ENCODE measurements at places on chromosomes 7 and 10.

DNA sequence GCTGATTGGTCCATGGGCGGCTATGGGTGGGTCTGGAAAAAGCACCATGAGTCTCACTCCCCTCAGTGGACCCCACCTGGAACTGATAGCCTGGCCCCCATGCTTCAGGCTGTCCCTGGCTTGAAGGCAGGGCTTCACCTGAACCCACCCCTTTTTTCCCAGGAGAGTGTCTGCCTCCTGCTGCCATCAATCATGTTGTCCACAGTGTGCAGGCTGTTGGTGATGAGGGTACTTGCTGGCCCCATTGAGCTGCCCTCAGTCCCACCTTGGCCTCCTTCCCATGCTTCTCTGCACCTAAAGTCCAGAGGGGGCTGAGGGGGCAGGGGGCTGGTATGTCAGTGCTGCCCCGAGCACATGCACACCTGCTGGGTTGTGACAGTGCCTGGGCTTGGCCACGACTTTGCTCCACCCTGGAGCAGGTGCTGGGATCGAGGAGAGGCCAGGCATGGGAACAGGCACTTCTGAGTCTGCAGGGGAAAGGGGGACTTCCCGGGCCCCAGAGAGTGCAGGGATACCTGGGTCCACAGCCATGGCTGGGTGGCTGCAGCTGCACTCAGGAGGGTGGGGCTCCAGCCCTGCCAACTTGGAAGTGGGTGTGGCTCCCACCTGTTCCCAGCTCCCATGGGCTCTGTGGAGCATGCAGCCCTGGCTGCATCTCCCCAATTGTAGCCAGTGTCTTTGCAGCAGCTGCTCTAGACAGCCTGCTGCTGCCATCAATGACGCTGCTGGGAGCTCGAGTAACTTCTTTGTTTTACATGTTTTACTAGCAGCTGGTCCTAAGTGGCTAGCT, 56.9 kb downstream of the ADK start:
- DNase-seq, result no peak

DNA sequence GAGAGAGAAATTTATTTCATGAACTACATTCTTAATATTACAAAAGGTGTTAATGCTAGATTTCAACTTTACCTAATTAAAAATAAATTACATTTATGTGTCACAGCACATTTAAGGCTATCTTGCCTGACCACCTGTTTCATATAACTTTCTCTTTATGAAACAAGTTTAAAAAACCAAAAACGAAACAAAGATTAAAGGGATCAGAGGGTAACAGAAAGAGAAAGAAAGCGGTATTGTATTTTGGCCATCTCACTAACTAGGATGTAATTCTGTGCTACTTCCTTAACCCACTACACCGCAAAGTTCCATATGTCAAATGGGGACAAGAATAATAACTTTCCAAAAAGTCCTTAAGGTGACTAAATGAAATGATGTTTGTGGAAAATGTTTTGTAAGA, 6.3 kb upstream of the RHOBTB1 start:
- no peak for DNase-seq

DNA sequence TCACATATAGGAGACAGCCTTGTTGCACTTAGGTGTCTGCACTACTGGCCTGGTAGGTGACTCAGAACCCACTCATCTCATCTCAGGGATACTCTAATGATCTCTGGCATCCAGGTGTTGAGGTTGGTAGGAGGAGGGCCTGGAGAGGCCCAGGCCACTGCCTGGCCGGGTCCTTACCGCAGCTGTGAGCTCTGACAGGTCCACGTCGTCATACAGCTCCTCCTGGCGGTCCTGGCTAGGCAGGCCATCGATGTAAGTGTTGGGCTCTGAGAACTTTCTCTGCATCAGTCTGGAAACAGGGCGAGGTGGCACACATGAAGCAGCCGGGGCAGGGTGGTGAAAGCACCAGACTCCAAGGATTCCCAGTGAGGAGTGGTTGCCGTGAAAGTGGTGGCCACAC, 62.1 kb downstream of the VWA2 start:
- no peak for DNase-seq

- no peak for DNase-seq
These were observed 66.4 kb upstream of the ZNF438 start for GRCh38 chr10:31098046-31098445.

DNA sequence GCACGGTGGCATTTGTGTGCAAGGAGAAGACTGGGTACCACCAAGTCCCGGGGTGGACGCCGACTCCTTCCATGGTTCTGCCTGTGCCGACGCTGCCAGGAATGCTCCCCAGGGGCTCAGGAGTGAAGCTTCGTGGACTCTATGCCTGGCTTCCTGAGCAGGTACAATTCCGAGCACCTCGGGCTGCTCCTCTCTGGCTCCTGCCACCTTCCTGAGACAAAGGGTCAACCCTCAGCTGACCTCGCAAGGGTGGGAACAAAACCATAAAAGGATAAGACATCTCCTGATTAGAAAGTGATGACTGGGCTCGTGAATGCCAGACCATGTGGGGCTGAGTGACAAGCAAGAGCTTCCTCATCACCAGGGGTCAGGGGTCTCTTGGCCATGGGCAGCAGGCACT, 31.8 kb downstream of the CALML3 start:
- no peak for DNase-seq

GRCh38 chr7:2409745-2410414, 6.5 kb downstream of the CHST12 start:
- no peak for DNase-seq

- no peak for DNase-seq
These were observed 25.3 kb upstream of the GJD4 start for GRCh38 chr10:35579726-35580422.

GRCh38 chr7:79272938-79273337, 180.5 kb downstream of the MAGI2 start:
- peak; percentile 78 for DNase-seq

GRCh38 chr7:129947049-129947448, 5.7 kb downstream of the UBE2H start:
- DNase-seq, result peak; percentile 27

DNA sequence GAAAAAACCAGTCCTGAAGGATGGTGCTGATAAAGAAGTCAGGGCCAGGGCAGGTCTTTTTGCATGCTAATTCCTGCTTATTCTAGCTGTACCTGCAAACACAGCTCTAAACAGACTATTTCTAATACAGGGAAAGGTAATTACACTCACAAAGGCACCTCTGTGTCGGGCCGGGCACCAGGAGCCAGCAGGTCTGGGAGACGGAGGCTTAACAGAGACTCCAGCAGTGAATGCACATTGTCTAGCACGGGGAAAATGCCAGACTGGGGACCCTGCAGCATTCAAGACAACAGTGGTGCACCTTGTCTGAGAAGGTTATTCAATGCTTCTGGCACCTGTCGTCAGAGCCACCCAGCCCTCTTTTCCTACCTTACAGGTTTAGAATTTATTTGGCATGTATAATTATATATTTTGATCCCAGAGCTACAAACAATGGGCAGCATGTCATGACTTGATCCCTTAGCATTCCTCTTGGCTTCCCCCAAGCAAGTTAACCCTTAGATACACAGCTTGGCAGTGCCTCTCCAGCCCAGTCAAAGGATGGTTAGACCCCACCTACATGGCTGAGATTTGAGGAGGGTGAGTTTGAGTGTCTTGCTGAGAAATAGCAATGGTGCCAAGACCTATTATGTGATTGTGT, 185.2 kb downstream of the SLC25A13 start:
- DNase-seq, result no peak

- peak; percentile 74 for DNase-seq
These were observed 10.7 kb downstream of the HBP1 start for GRCh38 chr7:107179326-107180164.

DNA sequence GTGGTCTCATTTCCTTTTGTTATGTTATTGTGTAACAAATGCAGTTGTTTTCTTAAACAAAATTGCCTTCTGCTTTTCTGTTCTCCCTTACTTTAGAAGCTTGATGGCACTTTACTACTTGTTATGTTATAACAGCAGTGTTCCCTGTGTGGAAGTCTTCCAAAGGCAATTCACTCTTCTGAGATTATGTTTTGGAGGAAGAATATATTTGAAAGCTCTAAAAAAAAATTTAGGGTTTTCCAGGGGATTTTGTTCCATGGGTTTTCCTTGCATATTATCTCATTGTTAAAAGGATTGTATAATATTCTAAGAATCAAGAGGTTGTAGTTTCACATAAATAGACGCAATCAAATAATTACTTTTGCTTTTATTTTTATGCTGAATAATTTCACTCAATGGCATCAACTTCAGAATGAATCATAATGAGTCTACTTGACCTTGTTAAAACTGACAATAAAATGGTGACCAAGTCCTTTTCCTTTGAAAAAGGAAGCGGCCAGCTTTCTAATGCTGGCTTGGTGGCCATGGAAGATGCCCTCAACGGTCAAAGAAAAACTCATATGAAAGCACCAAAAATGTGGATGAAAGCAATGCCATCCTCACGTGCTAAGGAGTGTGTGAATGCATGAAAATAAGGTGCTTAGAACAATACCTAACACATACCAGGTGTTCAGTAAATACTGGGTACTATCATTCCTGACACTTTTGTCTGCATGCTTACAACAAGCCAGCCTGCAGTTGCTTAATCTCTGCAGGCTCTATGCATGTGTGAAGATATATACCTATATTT, 92.4 kb upstream of the KLF6 start:
- DNase-seq, result no peak

DNA sequence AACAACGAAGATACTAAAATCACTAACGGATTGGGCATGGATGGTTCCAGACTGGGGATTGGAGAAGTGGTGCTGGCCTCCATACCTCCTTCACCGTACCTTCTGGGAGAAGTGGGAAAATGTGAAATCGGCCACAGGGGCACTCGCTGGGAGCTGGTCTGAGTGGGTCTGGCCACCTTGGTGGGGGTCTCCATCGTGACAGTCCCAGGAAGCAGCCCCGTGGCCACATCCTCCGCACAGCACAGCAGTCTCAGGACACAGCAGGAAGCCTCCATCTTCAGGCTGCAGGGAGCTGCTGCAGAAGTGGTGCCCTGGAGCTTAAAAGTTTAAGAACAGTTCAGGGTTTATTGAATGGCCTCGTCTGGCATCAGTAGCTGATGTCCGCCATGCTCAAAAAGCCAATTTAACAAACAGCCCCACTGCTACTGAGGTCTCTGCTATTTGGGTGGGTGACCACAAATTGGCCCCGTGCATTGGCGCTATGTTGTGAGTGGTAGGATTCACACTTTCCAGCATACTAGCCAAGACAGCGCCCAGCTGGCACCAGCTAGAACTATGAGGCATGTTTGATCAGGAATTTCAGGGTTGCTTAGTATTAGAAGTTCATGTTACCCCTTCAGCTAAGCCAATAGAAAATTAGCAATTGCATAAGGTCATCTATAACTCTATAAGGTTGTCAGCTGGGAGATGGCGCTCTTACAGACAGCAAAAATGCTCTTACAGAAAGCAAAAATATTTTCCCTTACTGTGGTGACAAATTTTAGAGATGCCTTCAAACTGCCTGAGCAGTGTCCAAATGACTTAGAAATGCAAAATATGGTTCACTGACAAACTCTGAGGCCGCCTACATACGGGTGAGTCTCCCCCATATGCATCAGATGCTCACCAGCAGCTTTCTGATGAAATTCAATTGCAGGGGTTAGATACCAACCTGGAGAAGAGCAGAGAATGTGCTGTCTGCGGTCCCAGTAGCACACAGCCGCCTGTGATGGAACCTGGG, 17.0 kb downstream of the PKD1L1 start:
- no peak for DNase-seq

- no peak for DNase-seq
These were observed 40.7 kb downstream of the EXOC4 start for GRCh38 chr7:133293384-133294160.

DNA sequence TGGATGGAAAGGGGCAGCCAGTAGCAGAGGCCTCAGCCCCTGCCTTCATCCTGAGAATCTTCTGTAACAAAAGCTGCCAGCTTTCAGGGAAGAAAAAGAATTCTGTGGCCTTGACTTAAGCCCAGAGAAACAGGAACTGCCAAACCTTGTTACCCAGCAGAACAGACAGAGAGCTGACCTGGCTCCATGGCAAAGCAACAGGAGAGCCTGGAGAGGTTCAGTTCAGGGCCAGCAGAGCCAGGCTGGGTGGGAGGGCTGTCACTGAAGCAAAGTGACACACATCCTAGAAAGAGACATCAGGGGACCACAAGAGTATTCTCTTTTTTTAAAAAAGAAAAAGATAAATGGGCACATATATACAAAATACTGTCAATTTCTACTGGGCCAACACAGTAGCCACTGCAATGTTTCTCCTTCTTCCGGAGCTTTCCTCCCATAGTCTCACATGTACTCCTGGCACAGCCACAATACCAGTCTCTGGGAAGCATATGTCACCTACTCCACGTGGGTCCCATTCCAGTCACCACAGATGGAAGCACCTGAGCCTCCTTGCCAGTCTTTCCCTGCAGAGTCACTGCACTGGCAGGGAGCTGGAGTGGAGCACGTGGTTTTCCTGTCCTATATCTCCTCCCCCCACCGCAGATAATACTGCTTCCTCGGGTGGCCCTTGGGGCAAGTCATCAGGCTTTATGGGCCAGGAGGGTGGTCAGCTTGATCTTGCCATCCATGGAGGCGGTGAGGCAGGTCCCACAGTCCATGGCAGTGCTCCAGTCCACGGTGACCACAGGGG, 15.2 kb upstream of the CYREN start:
- no peak for DNase-seq

- DNase-seq, result no peak
These were observed 40.8 kb upstream of the SUN1 start for GRCh38 chr7:791519-791918.

DNA sequence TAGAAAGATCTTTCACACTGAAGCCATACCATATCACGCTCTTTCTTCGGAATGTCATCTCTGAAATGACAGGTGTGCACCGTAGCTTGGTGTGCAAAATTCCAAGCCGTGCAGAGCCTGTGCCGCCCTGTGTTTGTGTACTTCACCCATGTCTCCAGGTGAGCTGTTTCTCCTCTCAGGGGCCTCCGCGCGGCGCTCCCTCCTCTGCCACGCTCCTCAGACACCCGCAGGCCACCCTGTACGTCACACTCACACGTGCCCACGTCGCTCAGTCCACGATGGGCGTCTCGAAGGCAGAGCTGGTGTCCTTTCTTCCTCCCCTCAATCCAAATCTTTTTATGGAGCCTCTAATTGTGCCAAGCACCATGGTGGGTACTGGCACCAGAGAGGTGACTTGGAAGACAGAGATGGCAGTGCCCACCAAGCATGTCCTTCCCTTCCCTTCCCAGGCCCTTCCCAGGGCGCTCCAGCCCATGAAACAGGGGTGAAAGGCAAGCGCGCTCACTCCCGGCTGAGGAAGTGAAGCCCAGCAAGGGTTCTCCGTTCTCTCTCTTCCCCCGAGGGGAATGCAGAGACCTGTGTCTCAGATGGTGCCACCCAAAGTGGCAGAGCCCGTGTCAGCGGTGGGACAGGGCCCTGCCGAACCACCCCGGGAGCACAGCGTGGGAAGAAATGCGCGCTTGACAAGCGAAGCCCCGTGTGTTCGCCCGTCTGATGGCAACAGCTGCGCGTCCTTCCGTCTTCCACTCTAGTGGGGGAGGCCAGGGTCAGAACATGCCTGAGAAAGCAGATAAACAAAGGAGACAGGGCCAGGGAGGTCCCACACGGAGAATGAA, 292.5 kb upstream of the SHH start:
- no peak for DNase-seq

- DNase-seq, result peak; percentile 73
These were observed 49.7 kb downstream of the ZMYND11 start for GRCh38 chr10:184911-185310.

DNA sequence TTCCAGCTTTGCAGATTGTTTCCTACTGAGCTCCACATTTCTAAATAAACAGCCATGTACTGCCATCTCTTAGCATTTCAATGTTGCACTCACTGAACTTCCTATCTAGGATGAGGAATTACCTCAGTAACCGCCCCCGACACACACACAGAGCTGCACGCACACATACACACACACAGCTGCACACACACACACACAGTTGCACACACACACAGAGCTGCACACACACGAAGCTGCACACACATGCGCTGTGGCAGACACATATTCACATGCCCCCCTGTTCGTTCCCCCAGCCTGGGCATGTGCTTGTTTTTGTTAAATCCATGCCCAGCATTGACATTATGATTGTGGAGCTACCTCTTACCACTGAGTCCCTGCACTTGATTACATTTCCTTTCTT, 39.6 kb upstream of the CNPY1 start:
- DNase-seq, result no peak

Data from iris pigment epithelial cell (primary cell).